ENCODE measurements at places on chromosomes 2 and 18.

GRCh38 chr2:51812138-51812866, 780.4 kb upstream of the NRXN1 start:
- DNase-seq, result no peak

GRCh38 chr2:127279781-127280180, 14.2 kb downstream of the ERCC3 start:
- DNase-seq, result no peak

DNA sequence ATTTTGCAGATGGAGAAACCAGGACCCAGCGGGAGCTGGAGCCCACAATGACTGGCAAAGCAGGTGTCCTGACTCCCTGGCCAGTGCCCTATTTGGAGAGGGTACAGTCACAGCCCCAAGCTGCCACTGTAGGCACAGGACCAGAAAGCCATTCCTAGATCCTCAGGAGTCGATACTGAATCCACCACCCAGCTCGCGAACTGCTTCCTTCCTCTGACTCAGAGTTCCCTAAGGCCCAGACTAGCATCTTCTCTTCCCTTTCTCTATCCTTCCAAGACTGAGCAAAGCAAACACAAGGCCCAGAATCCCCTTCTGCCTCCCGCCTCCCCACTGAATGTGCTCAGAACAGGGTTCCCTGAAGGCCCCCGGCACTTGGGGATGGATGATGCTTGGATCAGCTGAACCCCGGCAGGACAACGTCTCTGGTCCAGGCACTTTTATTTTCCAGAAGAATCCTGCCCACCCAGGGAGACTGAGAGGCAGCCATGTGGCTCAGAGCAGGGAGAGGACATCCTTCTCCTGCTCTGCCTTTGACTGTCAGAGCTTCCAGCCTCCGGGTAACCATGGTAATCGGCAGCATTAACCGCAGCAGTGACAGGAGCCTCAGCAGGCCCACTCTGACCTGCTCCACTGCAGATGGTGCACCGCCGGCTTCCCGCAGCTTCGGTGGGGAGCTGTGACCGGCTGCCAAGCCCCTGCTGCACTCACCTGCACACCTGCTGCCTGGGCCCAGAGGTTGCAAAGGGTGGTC, 34.8 kb upstream of the KLHL29 start:
- DNase-seq, result no peak

- no peak for DNase-seq
Measured at GRCh38 chr18:63508596-63508995, 31.8 kb downstream of the SERPINB5 start.

- no peak for DNase-seq
Measured at GRCh38 chr18:7958897-7959146, 391.7 kb downstream of the PTPRM start.

DNA sequence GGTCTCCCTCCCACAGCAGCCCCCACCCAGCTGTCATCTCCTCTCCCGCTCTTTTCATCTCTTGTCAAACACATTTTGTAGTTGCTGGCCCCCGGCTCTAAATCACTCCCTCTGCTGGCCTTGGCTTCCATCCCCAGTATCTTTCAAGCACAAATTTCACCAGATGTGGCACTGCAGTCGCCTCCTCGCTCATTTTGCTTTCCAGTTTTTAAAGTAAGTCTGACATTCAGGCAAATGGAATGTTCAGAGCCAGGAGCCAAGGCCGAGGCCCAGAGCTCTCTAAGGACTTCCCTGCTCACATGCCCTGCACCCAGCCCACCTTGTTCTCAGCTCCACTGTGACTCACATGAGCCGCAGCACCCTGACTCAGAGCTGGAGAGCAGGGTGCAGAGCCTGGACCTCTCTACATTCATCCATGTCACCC, 158.4 kb downstream of the GALNT14 start:
- no peak for DNase-seq

GRCh38 chr18:55466789-55467188, 121.2 kb downstream of the TCF4 start:
- DNase-seq, result no peak

- no peak for DNase-seq
Measured at GRCh38 chr18:69995774-69996173, 48.1 kb upstream of the CD226 start.

DNA sequence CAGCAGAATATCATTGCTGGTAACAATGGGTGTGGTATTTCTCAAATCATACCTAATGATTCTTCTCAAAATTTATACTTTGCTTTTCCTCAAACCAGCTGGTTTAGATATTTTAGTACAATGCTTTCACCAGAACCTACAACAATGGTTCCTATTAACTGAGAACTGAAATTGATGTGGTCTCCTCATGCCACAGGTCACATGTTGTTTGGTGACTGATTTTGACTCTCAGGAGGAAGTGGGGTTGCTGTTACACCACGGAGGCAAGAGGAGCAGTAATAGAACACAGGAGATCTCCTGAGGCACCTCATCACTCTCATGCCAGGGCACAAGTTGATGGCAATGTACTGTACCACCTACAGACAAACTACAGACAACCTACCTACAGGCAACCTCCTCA, 3.0 kb upstream of the CEP68 start:
- no peak for DNase-seq

DNA sequence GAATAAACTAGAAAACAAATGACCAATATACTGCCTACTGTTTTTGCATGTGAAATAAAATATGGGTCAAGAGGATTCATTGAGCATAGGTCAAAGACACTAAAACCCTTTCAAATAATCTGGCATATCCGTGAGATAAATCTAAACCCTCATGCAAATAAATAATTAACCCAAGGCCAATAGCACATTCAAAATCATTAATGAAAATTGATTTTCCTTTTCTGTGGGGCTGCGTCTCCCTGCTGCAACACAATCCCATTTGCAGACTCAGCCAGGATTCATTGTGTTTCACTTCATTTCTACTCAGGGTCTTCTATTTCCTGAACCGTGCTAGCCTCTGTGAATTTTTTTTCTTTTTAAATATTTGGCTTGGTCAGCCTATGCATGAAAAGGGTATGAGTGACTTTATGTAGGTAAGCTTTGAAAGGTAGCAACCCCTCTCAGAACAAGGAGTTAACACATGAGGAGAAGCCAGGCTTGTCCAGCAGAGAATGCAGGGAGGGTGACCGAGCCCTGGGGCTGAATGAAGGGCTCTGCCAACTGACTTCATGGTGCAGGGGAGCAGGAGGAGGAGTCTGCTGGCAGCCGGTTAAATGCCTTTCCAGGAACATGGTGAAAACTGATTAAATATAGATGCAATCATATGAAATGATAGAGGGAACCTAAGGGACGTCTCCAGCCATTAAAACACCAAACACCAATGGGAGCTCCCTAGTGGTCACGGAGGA, 10.3 kb upstream of the CTAGE1 start:
- DNase-seq, result no peak

GRCh38 chr2:120736624-120737339, 1.1 kb downstream of the GLI2 start:
- no peak for DNase-seq

DNA sequence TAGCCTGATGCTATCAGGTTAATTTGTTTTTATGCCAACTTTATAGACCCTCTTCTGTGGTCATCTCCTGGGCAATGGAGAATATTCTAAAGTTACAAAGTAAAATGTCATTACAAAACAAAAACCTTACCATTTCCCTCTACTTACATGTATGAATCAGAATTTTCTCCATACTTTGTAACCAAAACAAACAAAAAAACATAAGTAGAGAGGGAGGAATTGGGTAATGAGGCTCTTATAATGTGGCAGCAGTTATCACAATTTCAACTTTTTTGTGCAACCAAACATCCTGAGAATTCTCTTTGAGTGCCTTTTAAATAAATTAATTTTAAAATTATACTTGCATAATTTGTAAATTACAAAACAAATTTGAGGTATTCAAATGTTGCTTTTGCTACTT, 332.8 kb downstream of the TXNL1 start:
- DNase-seq, result no peak

DNA sequence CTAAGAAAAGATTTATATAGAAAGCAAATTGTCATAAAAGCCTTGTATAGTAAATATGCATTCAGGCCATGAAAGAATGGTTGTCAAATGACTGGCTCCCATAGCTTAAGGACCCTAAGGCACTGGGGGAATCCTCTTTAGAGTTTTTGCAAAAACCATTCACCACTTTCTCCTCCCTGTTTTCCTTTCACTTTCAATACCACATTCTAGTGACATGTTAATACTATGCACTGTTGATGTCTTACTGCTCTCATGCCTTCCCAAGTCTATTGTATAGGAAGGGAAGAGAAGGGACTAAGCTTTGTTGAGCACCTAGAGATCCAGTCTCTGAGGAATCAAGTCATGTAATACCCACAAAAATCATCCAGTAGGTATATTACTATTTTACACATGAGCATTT, 383.0 kb upstream of the LRRTM1 start:
- DNase-seq, result no peak

- DNase-seq, result no peak
Measured at GRCh38 chr2:218375212-218375611, 6.9 kb upstream of the SLC11A1 start.

- DNase-seq, result no peak
Measured at GRCh38 chr2:34102339-34102738, 503.2 kb upstream of the FAM98A start.

DNA sequence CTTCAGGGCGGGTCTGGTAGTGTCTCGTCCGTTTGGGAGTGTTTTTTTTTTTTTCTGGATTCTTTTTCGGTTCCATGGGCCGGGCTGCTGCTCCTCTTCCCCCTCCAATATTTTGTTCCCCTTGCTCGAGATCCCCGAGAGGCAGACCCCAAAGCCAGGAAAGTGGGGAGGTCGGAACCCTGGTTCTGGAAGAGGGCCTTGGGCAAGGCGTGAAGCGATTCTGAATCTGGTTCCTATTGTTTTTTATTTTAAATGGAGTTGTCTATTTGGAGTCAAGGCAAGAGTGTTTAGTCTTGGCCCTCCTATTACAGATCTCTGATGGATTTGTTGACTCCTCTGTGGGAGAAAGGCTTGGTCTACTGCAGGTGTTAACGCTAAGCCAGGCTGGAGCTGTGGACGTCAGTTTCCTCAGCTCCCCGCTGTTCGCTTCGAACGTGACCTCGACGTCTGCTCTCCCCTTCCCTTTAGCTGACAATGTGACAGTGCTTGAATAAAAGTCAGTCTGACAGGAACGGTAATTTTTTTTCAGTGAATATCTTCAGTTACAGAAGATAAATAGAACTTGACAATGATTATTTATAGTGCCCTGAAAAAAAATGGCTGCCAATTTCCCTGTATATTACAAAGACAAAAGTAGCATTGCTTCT, 683 bp upstream of the DNAJC27 start:
- DNase-seq, result no peak

- DNase-seq, result no peak
Measured at GRCh38 chr2:11589316-11589940, 55.6 kb downstream of the GREB1 start.

- DNase-seq, result no peak
Measured at GRCh38 chr2:46615986-46616485, 136.7 kb downstream of the TMEM247 start.

- no peak for DNase-seq
Measured at GRCh38 chr2:238521870-238522269, 95.1 kb downstream of the ASB1 start.

- DNase-seq, result no peak
Measured at GRCh38 chr2:219998107-219998506, 370.7 kb downstream of the SLC4A3 start.
